ENCODE measurements at places on chromosomes 1 and 21.

GRCh38 chr1:155976913-155977689 lies 1.2 kb downstream of the ARHGEF2 start:
- DNase-seq, result no peak

DNA sequence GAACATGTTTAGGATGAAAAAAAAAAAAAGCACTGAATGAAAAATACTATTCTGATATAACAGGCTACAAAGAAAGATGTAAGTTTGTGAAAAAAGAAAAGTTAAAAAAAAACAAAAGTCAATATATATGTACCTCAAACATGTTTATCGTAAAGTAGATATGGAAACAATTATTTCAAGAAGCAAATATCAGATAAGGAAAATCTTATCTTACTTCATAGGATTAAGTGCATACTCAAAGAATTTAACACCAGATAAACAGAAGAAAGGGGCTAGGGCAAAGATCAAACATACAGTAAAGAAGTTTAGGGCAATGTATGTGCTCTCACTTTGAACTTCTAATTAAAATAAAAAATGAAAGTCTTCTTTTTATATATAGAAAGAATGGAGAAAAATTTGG lies 75.3 kb downstream of the NEGR1 start:
- DNase-seq, result no peak

- no peak for DNase-seq
Measured at GRCh38 chr1:219427403-219427802, 185.5 kb downstream of the ZC3H11B start.

DNA sequence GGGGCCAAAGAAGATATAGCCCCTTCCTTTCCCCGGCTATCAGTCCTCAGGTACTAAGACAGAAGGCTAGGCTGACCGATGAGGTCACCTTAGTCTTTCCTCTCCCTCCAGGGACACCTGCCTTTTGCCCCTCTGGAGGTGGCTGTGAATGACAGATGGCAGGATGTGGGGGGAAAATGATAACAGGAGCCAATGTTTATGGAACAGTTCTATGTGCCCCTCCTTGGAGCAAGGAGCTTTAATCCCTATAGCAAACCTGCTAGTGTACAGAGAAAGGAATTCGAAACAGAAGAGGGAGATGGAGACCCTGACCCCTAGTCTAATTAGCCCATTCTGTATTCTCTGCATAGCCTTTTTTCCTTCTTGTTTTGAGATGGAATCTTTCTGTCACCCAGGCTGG lies 28.1 kb downstream of the SERINC2 start:
- no peak for DNase-seq

DNA sequence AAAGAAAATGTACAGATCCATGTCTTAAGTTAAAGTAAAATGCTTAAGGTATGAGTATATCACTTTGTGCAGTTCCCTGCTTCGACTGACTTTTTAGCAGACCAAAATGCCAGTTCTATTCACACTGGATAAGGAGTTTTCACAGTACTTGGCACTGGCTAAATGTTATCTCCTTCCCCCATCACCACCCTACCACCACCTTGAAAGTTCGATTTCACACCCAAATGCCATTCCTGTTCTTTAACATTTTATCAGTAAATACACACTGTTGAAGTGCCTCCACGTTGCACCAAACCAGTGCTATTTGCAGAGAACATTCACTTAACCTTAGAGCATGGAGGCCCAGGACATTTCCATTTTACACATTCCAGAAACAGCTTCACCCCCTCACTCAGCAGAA lies 100.0 kb downstream of the URB2 start:
- no peak for DNase-seq

Data from Ammon's horn (tissue), 1 donor.